ENCODE measurements at places on chromosomes 3 and 15. TPM values are rescaled to one million over a fixed set of nuclear protein-coding genes. Genes with fewer than 3 reads are reported as not detected.

GOLGA6A gene
- 0.72 TPM for total RNA-seq

FRMD4B gene
- total RNA-seq: 3.4 TPM

MYL3 gene
- total RNA-seq: 0.24 TPM

TNFAIP8L3 gene
- 0.31 TPM for total RNA-seq

TTLL13 gene
- not detected for total RNA-seq

CD96 gene
- not detected for total RNA-seq

SLC6A20 gene
- total RNA-seq: 0.09 TPM

HGD gene
- total RNA-seq: not detected

TIMP4 gene
- 8.5 TPM for total RNA-seq

ACAN gene
- 0.50 TPM for total RNA-seq

CPNE4 gene
- 1.6 TPM for total RNA-seq

GPR27 gene
- total RNA-seq: 17.7 TPM

EOMES gene
- 1.7 TPM for total RNA-seq

HESX1 gene
- total RNA-seq: 28.4 TPM

GNAT1 gene
- not detected for total RNA-seq

NEIL1 gene
- total RNA-seq: 16.5 TPM

PXK gene
- 3.4 TPM for total RNA-seq

LRRC31 gene
- total RNA-seq: not detected

All from H9 (cell line).